ENCODE measurements at places on chromosomes 12 and 14.

GRCh38 chr12:25797949-25798348 is 160.5 kb upstream of the RASSF8 start:
- DNase-seq: no peak

DNA sequence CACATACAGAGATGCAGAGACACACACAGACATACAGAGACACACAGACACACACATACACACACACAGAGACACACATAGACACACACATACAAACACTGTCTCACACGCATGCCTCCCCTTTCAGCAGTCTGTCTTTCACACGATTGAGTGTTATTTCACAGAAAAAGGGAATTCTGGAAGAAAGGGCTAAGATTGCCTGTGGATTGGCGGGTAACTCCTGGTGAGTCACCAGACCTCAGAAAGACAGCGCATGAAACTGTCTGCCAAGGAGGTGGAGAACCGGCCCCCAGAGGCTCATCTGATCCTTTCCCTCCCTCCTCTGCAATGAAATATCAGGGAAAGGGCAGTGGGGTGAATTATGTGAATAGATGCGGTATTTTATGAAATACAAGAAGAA is 127.2 kb upstream of the GSC start:
- DNase-seq: no peak

GRCh38 chr14:35398071-35398584 is 6.4 kb downstream of the NFKBIA start:
- DNase-seq: no peak

DNA sequence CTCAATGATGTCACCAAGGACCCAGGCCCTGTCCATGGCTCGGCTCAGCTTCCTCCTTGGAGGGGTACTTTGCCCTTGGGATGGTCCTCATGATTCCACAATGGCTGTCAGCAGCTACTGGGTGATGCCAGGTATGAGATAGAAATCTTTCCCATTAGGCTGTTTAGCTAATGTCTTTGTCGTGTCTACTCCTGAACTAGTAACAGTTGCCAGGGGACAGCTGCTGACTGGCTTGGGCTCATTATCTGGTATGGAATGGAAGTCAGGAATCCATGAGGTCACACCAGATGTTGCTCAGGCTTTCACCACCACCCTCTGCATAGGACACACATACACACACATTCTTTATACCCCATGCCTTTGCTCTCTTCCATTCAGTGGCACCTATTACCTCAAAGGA is 9.2 kb downstream of the PRPH start:
- no peak for DNase-seq

DNA sequence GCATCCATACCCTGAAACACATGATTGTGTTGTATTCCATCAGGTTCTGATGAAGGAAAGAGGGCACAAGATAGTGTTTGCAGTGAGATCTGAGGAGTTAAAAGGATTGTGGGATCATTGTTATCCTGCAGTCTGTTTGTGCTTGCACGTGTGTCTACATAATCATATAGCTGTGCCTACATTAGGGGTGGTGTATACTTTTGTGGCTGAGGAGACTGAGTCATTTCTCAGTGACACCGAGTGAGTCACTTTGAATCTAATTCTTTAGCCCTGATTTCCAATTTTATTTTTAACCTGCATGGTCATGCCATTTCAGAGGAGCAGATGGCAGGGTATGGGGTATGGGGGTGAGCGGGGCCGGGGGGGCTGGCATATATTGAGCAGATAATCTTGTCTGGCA is 133.2 kb downstream of the ANO4 start:
- DNase-seq: no peak

GRCh38 chr12:124466216-124467128 is 100.9 kb downstream of the NCOR2 start:
- DNase-seq: no peak

GRCh38 chr14:102949801-102950451 is 27.5 kb downstream of the AMN start:
- DNase-seq: no peak

GRCh38 chr14:55190906-55191202 is 531 bp downstream of the DLGAP5 start:
- DNase-seq: no peak

- DNase-seq: no peak
Measured at GRCh38 chr14:89551955-89552354, 134.9 kb upstream of the FOXN3 start.

GRCh38 chr14:57290751-57291150 is 22.0 kb downstream of the AP5M1 start:
- DNase-seq: no peak

GRCh38 chr14:68780358-68781160 is 12.3 kb downstream of the ZFP36L1 start:
- DNase-seq: no peak

- DNase-seq: no peak
Measured at GRCh38 chr12:101885912-101886561, 8.7 kb downstream of the DRAM1 start.

DNA sequence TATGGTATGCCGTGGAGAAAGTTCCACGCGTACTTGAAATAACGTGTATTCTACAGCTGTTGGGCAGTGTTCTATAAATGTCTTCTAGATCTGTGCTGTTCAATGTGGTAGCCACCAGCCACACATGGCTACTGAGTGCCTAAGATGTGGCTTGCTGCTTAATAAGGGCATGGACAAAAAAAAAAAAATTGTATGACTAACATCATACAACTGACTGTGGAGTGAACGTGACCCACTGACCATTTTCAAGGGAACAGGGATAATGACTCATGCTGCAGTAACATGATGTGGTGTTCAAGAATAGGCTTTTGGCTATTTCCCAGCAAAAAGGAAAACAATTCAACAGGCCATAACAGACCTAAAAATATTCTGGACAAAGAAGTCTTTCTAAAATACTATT is 13.0 kb downstream of the ATG14 start:
- DNase-seq: no peak

DNA sequence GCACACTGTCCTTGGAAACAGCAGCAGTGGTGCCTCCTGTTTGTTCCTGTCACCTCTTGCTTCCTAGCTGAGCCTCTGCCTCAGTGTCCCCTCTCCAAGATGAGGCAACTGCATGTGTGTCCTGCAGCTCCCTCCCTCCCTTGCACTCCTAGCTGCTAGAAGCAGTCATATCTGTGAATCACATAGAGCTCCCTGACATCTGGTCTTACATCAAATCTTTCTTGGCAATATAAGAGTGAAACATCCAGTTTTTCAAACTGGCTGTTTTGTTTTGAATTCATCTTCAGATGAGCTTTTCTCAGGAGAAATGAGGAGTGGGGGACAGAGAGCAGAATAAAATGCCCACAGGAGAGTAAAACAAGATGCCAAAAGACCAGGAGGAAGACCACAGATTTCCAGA is 103.7 kb downstream of the VCPKMT start:
- no peak for DNase-seq

DNA sequence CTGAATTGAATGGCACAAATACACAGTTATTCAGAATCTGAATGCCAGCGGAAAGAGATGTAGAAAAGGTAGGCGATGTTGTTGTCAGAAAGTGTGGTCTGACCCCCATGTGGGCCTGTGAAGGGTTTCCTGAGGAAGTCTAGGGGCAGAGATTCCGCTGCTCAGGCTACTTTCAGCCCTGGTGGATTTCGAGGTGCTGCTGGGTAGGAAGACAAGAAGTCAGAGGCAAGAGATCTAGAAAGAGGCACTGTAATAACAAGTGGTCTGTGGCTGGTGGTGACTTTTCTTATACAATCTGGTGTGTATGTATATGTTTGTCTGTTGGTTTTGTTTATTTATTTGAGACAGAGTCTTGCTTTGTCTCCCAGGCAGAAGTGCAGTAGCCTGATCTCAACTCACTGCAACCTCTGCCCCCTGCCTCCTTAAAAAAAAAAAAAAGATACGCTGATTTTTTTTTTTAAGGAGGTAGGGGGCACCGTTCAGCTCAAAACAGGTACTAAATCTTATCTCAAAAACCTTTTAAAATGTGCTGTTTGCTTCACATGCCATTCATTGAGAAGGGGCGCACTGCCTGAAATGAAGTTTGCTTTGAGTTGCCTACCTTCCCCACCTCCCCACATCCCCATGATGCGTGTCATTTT is 27.1 kb upstream of the MANSC4 start:
- no peak for DNase-seq

GRCh38 chr12:117587631-117588287 is 226.3 kb upstream of the NOS1 start:
- peak; percentile 66 for DNase-seq

DNA sequence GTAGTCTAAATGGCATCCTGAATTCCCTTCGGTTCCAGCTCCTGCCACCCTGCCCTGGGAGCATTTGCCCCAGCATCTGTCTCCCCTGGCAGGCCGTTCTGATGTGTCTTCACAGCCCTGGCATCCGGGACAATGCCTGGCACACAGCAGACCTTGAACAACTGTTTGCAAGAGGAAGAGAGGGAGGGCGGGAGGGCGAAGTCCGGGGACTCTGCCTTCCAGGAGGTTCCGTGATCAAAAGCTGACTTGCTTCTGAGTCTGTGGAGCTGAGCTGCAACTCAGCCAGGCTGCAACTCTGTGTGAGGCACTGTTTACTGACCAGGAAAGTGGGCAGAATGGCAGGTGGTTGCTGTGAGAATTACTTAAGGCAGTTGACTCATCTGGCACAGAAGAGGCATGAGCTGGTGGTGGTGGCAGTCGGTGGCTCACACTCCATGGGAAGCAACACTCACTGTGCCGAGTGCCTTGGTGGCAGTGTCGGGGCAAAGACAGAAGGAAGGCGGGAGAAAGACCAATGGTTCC is 61.1 kb upstream of the DLK1 start:
- DNase-seq: no peak

DNA sequence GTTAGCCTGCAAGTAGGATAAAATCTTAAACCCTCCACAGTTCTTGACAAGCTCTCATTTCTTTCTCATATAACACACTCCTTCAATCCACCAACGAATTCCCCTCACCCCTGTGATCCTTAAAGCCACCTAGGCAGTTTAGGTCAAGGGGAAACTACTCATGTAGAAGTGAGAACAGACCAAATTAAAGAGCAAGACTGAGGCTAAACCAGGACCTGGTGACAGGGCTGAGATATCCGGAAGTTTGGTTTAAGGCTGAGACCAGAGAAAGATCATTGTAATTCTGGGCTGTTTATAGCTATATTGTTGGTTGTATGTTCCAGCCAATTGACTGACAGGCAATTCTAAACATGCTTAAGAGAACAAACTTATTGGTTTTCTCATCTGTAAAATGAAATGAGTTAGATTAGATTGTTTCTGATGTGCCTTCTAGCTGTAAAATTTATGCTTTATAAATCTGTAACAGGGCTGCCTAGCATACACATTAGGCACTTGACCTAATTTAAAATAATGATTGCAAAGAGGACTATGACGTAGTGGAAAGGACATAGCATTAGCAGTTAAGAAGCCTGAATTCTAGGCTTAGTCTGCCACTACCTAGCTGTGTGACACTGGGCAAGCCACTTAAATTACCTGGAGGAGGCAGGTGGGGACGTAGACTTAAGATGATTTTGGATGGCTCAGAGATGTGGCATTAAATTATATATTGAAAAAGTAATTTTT is 53.9 kb upstream of the PTGR2 start:
- no peak for DNase-seq

DNA sequence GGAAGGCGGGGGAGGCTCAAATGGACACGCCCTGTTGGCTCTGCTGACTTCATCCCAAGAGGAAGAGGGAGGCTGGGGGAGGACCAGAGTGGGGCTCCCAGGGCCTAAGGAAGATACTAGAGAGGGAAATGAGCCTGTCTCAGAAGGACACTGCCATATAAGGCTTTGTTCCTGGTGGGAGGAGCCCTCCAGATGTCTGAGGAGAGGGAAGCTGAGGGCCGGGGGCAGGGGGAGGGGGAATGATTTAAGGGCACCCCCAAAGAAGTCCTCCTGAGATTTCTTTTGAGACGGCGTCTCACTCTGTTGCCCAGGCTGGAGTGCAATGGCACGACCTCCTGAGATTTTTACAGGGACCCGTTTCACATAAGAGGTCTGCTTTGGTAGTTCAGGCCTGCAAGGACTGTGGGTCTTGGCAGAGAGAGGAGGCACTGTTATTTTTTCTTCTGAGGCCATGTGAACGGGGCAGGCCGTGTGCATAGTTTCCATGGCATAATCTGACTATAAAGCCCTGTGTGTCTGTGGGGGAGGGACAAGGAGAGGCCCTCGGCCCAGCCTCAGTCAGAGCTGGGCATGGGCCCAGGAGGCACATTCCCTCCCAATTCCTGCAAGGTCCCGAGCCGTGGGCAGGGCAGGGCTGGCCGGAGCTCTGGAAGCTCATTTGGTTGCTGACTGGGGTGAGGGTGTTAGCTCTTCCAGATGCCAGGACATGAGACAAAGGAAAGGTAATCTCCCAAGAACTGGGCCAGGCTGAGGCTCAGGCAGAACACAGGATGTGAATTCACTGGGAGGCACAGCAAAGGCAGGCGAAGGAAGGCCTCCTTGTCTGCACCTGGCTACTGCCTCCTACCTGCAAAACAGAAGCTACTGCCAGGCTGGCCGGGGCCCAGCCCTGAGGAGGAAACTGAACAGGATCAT is 22.2 kb upstream of the PLEKHG3 start:
- no peak for DNase-seq

DNA sequence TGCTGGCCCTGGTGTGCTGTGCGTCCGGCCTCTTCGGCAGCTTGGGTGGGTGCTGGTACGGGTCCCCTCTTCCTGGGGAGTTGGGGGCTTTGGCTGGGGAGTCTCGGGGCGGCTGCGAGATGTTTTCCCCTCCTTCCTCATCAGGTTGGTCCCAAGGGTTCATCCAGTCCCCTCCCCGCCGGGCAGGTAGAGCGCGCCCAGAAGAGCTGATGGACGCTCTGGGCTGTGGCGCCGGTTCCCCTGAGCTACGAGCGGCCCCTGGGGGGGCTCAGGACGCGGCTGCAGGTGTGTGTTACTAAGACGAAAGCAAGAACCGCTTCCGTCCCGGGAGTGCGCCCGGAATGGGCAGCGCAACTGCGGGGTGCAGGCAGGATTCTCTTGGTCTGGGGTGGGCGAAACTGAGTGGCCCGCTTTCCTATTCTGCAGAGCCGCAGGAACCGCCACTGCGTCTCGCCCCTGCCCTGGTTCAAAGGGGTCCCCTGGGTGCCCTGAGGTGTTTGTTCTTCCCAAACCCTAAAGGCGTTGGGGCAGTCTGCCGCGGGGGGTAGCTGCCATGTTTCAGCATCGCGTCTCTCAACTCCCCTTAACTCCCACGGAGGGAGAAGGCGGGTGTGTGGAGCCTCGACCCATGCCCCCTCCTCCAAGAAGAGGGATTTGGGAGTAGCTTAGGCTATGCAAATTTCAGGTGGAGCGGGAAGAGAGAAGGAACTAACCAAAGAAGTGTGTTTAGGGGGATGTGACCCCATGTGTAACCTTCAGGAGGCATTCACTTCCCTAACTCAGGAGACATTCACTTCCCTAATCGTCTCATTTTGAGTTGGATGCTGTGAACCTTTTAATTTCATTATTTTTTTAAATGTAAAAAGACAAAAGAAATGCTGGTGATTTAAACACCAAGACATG is 1.2 kb downstream of the SLC24A4 start:
- no peak for DNase-seq

GRCh38 chr12:99427104-99427503 is 220.4 kb upstream of the GARIN6 start:
- DNase-seq: no peak

- DNase-seq: no peak
Measured at GRCh38 chr14:79721399-79722084, 489.8 kb downstream of the DIO2 start.

GRCh38 chr12:106147956-106148355 is 9.2 kb upstream of the NUAK1 start:
- DNase-seq: no peak

GRCh38 chr12:22709292-22709691 is 84.3 kb downstream of the ETNK1 start:
- DNase-seq: no peak
